Stimulated activated CD8-positive, alpha-beta memory T cell treated with anti-CD3 and anti-CD28 coated beads, Interleukin-4, amount 100 ng/mL, for 4 hours (primary cell): ENCODE measurements at places on chromosomes 5 and 9.

DNA sequence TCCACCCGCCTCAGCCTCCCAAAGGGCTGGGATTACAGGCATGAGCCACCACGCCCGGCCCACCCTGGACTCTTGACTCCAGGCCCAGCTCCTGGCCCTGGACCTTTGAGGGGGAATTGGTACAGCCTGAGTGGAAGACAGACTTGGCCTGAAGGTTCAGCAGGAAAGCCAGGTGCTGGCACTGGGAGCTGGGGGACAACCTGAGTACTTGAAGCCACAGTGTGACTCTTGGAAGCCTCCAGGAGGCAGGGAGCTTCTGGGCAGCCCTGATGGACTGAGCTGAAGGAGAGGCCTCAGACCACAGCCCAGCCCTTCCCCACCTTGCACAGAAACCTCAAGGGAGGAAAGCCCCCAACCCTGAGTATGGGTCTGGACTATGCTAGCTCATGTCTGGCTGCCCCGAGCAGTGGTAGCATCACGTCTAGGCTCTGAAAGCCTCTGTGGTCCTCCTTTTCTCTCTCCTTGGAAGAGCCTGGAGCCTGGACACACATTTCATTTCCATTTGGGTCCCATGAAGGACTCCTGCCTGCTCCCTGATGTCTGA lies 54.1 kb downstream of the RASGEF1C start:
- no peak for DNase-seq

GRCh38 chr9:130860458-130861316 lies 25.6 kb downstream of the ABL1 start:
- DNase-seq = no peak

GRCh38 chr5:173891308-173892116 lies 3.4 kb downstream of the CPEB4 start:
- no peak for DNase-seq

DNA sequence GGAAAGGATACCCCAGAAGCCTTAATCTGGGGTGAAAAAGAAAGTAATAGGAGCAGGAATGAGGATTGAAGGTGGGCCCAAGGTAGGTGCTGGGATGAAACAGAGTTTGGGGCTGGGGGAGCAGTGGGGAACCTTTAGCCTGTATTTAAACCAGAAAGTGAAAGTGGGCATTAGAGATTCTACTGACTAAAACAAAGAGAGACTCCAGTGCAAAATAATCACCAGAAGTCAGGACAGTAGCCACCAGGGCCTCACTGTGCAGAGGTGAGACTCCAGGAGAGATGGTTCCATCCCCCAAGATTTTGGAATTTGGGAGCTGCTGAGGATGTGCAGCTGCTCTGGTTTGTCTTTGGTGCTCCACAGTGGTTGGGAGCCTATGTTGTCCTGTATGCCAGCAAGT lies 13.1 kb downstream of the DNAJB5 start:
- no peak for DNase-seq

GRCh38 chr5:60870857-60871256 lies 26.8 kb upstream of the ELOVL7 start:
- no peak for DNase-seq

GRCh38 chr5:56601641-56602071 lies 213.7 kb upstream of the MAP3K1 start:
- no peak for DNase-seq

- DNase-seq = no peak
Observed at GRCh38 chr5:174371600-174372094, 326.1 kb downstream of the NSG2 start.

DNA sequence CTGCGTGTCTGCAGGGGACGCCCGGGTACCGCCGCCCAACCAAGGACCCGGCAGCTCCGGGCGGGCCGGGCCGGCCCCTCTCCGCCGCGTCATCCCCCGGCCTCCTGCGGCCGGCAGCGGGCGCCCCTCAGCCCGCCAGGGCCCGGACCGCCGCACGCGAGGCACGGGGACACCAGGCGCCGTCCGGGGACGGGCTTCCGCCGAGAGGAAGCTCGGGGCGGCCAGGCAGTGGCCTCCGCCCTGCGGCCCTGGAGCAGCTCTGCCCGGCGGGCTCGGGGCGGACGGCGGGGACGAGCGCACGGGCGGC lies 373 bp downstream of the FBXW5 start:
- no peak for DNase-seq

GRCh38 chr5:173969167-173970049 lies 19.6 kb upstream of the C5orf47 start:
- DNase-seq = no peak

GRCh38 chr5:157509093-157509492 lies 49.1 kb downstream of the NIPAL4 start:
- no peak for DNase-seq

DNA sequence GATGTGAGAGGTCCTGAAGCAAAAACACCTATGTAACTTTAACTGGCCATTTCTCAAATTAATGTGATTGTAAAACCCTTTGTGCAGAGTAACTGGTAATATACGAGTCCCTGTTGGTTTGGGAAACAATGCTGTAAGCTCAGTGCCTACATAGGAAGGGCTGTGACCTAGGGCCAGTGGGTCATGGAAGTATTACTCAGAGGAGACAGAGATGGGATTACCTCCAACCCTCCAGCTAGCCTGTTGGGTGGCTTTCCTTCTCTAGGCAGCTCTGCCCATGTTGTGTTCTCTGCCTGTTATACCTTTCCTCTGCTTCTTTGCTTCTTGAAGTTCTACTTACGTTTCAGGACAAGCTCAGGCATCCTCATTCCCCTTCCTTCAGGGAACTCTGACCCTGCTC lies 294.8 kb upstream of the RFX3 start:
- no peak for DNase-seq

GRCh38 chr5:127441799-127442484 lies 75.5 kb upstream of the PRRC1 start:
- no peak for DNase-seq

- no peak for DNase-seq
Observed at GRCh38 chr5:150263801-150264621, 25.6 kb downstream of the CAMK2A start.

GRCh38 chr9:127660886-127661741 lies 45.7 kb upstream of the CFAP157 start:
- DNase-seq = no peak

GRCh38 chr9:81824802-81825730 lies 103.2 kb upstream of the SPATA31D4 start:
- DNase-seq = no peak

DNA sequence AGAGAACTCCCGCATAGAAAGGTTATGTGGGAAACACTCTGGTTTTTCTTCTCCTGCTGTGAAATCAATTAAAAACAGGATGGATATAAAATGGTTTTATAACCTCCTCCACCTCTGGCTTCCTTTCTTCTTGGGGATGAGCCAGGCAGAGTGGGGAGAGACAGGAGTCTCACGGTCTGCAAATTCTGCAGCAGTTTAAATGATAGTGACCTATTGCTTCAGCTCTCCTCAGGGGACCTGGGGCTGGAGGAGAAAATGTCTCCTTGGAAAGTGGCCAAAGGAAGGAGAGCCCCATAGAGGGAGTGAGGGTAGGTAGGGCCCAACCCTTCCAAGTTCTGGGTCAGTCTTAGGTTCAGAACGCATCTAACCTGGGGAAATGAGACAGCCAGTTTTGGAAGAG lies 118.8 kb downstream of the MTX3 start:
- DNase-seq = no peak

- no peak for DNase-seq
Observed at GRCh38 chr5:14273207-14273767, 130.1 kb downstream of the TRIO start.

- DNase-seq = no peak
Observed at GRCh38 chr9:21455320-21455719, 15.1 kb downstream of the IFNA1 start.

DNA sequence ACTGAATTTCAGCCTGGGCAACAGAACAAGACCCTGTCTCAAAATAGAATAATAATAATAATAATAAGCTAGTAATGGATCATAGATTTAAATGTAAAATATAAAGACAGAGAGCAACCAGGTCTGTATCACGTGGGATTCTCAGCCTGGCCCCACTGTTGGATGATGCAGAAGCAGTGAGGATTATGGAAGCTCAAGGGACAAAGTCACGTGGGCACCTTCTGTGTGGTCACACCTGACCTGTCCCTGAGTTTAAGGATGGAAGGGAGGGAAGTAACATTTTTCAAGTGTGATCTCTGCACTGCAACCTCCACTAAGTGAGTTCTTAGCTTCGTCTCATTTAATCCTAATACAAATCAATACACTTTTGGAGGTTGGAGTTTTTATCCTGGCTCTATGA lies 212.5 kb upstream of the IER5L start:
- DNase-seq = no peak

GRCh38 chr9:95355500-95355899 lies 38.0 kb upstream of the FANCC start:
- no peak for DNase-seq

GRCh38 chr9:26326563-26326962 lies 566.0 kb downstream of the CAAP1 start:
- no peak for DNase-seq

- no peak for DNase-seq
Observed at GRCh38 chr9:117936185-117937130, 232.3 kb downstream of the TLR4 start.

DNA sequence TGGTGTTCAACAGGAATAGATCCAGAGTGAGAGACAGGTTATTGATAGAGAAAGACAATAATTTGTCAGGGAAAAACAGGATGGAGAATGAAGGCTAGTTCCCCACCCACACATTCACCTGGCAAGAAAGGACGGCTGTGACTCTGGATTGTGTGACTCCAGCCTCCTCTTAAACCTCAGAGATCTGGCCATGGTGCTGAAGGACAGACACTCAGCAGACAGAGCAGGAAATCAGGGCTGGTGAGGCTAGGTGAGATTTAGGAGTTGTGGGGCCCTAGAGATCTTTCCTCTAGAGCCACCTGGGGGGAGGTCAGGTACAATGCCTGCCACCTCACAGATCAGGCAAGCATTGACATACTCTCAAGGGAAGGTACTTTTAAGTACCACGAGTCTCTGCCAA lies 15.2 kb downstream of the OR1B1 start:
- no peak for DNase-seq

- DNase-seq = no peak
Observed at GRCh38 chr5:82754759-82755158, 322.4 kb downstream of the TMEM167A start.

DNA sequence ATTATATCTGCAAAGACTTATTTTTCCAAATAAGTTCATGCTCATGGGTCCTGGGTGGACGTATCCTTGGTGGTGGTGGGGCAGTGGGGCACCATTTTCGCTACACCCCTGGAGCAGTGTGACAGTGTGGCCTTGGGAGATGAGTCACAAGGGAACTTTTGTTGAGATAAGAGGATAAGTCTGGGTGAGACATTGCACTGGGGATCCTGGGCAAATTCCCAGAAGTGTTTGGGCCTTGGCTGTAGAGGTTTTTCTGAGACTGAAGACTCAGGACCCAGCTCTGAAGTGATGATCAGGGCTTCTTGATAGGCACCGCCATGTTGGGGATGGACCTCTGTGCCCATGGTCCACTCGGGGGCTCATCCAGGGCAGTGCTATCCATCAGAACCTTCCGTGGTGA lies 149.4 kb downstream of the MACROH2A1 start:
- DNase-seq = no peak

GRCh38 chr9:115548609-115549260 lies 430.8 kb upstream of the TNC start:
- DNase-seq = no peak

- DNase-seq = no peak
Observed at GRCh38 chr9:133263557-133263956, 11.4 kb downstream of the ABO start.

DNA sequence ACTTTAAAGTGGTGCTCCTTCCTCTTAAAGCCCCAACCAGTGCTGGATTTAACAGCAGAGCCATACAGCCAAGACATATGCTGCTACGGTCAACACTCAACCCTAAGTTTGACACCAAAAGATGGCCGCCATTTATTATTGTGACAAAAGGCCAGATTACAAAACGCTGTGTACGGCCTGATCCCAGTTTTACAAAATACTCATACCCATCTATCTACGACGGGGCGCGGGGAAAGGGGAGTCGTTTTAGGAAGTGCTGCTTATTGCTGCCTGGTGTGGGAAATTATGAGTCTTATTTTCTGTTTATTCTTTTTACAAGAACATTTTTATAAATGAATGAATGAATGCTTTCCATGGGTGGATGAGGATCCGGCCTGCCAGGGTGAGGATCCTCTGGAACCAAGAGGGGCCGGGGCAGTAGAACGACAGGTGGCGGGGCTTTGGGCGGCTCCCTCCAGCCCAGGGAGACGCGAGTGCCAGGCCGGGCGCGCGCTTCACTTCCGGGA lies 457 bp upstream of the IDNK start:
- DNase-seq = peak; percentile 37

DNA sequence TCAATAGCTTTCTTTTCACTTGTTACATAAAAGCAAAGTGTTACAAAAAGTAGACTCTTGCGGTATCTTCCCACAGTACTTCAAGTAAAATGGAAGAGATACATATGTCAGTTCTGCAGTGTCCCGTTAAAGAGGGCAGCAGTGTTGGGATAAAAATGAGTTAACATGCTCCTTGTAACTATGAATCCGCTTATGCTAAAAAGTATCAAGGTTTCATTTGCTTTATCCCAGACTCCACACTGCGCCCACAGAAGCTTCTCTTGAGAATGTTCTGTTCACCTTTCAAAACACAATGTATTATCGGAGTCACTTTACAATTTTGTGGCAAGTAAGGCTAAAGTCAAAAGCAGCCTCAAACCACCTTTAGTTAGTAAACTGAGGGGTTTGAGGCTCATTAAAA lies 790 bp downstream of the PTAR1 start:
- no peak for DNase-seq

- no peak for DNase-seq
Observed at GRCh38 chr5:31682851-31683250, 43.9 kb downstream of the PDZD2 start.

GRCh38 chr5:65262649-65263059 lies 219.1 kb downstream of the ADAMTS6 start:
- no peak for DNase-seq

DNA sequence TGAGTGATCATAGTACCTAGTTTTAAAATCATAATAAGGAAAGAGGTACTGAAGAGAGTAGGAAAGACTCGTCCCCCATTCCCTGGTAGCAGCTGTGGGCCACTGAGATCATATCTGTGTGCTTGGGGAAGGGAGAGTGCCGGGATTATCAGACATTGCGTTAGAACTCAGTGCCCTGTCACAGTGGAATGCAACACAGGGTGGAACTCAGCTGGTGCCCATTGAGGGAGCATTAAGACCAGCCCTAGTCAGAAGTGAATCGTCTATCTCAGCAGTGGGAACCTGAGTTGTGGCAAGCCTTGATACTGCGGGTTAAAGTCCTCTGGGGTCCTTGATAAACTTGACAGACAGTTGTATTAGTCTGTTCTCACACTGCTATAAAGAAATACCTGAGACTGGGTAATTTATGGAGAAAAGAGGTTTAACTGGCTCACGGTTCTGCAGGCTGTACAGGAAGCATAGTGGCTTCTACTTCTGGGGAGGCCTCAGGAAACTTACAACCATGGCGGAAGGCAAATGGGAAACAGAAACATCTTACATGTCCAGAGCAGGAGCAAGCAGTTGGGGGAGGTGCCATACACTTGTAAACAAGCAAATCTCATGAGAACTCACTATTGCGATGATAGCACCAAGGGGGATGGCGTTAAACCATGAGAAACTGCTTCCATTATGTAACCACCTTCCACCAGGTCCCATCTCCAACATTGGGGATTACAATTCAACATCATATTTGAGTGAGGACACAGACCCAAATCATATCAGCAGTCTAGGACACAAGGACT lies 33.1 kb downstream of the NDUFAF2 start:
- DNase-seq = no peak

- no peak for DNase-seq
Observed at GRCh38 chr5:89168766-89169165, 285.8 kb upstream of the MEF2C start.

- DNase-seq = no peak
Observed at GRCh38 chr9:9498846-9499245, 1114.0 kb downstream of the PTPRD start.
